ENCODE measurements at places on chromosomes 6 and 20.
A peak's percentile ranks its signal among the peaks of the same experiment; 100 is the strongest.

DNA sequence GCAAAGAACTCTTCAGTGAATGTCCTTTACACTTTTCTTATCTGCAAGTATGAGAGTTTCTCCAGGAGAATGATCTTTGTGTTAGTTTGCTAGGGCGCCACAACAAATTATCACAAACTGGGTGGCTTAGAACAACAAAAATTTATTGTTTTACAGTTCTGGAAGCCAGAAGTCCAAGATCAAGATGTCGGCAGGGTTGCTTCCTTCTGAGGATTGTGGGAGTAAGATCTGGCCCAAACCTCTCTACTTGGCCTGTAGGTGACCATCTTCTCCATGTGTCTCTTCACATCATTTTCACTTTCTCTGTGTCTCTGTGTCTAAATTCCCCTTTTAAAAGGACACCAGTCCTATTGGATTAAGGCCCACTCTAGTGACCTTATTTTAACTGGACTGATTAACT is 103.0 kb downstream of the ADTRP start:
- no peak for DNase-seq

- DNase-seq, result no peak
Measured at GRCh38 chr20:16054985-16055384, 518.3 kb downstream of the KIF16B start.

- DNase-seq, result peak; percentile 67
Measured at GRCh38 chr6:44172731-44173500, 14.3 kb downstream of the CAPN11 start.

DNA sequence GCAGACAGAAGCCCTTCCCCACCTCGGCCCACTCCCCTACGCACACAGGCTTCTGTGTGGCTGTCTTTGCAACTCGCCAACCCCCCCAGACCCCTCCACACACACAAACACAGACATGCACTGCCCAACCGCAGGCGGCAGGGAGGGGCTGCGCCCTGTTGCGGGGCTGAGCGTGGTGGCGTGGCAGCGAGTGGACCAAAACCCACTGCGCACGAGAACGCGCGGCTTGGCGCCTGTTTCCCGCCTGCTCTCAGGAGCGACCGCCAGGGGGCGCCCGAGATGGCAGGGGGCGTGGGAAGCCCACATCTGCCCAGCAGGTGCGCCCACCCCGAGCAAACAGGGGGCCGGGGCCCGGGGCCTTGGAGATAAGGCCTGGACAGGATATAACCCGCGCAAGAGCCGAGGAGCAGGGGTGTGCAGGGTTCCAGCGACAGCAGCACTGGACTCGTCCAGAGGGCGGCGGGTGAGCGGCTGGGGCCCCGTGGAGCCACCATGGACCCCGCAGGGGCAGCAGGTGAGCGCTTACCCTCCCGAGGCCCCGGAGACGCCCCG is at the start of gene RBPJL:
RBPJL (plus strand) TSS at position 410 of the 552 bp plus-strand sequence; CDS start at position 493, 83 bp downstream.
- peak; percentile 52 for DNase-seq

GRCh38 chr20:24747010-24747712 is 201.9 kb upstream of the CST7 start:
- no peak for DNase-seq

- DNase-seq, result no peak
Measured at GRCh38 chr20:36819659-36820058, 46.1 kb upstream of the DSN1 start.

DNA sequence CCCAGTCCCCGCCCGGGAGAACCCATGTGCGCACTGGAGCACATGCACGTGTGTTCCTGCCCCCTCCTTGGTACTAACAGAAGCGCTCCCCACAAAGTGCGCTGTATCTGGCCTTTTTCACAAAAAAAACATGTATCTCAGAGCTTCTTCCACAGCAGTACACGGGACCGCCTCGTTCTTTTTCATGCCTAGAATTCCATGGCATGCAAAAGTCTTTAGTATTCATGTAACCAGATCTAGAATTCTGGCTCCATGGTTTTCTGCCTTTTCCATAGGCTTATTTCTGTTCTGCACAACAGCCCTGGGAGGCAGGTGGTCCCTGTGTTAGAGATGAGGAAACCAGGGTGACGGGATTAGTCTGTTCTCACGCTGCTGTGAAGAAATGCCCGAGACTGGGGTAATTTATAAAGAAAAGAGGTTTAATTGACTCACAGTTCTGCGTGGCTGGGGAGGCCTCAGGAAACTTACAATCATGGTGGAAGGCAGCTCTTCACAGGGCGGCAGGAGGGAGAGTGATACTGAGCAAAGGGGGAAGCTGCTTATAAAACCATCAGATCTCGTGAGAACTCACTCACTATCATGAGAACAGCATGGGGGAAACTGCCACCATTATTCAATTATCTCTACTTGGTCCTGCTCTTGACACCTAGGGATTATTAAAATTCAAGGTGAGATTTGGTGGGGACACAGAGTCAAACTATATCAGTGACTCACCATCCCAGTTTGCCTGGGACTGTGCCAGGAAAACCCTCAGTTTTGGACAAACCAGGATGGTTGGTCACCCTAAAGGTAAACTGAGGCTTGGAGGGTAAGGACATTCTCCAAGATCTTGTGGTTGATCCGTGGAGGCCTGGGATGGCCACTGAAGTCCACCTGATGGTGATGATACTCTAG is 41.0 kb downstream of the C20orf203 start:
- DNase-seq, result no peak

DNA sequence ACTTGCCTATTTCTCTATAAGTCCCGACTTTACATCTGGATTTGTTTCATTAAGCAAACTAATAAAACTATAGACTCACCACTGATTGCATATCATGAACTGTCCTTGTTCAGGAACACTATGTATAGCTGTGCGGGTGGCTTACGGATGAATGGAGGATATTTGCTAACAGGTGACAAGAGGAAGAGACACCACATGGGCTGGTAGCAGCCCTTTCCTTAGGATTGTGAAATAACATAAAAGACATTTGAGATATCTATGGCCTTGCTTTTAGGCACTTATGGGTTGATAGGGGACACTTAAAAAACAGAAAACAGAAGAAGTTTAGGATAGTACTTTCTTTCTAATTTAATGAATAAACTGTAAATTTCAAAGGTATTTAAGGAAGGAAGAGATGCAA is 5.0 kb upstream of the CAP2 start:
- DNase-seq, result no peak

DNA sequence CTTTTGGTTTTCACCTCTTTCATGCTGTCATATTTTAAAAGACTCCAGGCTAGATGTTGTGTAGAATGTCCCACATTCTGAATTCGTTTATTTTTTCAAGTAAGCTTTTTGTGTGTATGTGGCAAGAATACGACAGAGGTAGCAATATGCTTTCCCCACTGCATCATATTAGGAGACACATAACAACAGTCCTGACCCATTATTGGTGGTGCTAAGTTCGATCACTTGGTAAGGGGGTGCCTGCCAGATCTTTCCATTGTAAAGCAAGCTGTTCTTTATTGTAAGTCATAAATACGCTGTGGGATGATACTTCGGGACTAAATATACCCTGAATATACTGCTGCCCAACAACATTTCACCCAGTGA is 588 bp upstream of the NCOA3 start:
- DNase-seq, result no peak
